ENCODE measurements at places on chromosomes 1 and 21.

DNA sequence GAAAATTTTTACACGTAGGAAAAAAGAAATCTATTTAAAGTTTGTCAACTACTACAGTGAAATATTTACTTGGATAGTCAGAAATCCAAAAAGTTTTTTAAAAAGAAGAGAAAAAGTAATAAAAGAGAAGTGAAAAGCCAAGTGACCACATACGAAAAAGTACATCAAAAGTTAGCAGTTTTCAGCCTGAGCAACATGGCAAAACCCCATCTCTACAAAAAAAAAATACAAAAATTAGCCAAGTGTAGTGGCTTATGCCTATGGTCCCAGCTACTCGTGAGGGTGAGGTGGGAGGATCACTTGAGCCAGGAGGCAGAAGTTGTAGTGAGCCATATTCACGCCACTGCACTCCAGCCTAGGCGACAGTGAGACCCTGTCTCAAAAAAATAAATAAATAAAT lies 5.2 kb upstream of the MR1 start:
- no peak for ATAC-seq

DNA sequence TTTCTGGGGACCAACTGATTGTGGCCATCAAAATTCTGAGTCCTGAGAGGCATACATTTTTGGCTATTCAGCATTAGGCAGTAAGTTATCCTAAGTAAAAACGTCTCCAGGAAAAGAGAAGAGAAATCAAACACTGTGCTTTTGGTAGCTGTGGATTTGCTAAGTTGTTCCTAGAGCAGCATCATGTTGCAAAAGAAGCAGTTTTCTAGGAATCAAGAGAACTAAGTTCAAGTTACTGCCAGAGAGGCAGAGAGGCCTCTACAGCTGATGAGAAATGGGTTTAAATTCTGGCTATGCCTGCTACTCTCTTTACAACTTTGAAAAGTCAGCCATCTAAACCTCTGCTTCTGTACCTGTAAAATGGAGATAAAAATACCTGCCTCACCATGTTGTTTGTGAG lies 22.8 kb downstream of the RD3 start:
- no peak for ATAC-seq

- no peak for ATAC-seq
Observed at GRCh38 chr1:93358293-93358692, 12.6 kb downstream of the DR1 start.

GRCh38 chr1:52641307-52641706 lies 8.3 kb downstream of the SHISAL2A start:
- ATAC-seq = no peak

DNA sequence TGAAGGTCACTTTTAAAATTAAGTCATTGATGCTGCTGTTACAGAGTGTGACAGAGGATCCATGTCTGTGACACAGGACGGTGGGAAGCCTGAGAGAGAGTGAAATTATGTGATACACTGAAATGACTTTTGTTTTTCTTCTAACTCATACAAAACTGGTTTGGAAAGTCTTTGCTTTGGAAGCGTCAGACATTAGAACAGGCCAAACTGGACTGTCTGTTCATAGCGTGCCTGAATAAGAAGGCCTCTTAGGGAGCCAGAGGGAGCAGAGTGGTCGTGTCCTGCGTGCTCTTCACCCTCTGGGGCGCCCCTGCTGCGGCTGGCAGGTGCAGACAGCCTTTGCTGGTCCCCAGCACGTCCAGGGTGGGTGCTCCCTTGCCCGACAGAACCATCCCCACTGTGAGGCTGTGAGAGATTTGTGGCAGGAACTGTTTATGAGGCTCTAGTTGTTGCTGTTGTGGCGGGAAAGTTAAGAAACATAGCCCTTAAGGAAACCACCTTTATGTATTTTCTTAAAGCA lies 19.7 kb upstream of the PGD start:
- no peak for ATAC-seq

DNA sequence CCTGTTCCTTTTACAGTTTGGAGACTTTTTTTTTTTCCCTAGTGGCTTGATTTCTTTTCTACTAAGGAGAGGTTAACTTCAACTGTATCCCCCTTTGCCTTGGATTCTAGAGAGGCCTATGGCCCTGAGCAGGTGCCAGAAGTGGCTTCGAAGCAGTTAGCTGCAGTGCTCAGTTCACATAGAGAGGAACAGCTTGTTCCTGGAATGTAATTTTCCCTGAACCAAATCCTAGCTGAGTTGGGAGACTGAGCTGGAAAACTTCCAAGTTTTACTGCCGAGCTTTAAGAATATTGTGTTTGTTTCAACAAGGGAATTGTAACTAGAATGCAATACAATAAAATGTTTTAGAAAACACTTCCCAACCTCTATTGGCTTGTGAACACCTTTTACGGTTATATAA lies 17.5 kb downstream of the RD3 start:
- no peak for ATAC-seq

GRCh38 chr1:245166471-245166885 lies 11.7 kb downstream of the KIF26B start:
- ATAC-seq = peak; percentile 70

DNA sequence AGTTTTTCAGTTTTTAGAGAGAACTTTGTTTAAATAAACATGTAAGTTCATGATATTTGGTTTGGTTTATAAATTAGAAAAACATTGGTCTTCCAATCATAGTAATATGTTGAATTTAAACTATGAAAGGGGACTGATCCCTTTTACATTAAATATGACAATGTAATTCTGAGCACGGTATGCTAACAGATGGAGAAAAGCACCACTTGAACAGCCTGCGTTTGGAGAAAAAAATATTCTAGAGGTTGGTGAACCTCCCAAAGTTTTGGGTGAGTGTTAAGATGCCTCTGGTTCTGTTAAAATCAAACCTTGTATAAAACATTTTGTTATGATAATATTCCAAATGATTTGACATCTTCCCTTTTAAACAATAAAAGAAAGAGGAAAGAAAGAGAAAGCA lies 123.9 kb downstream of the SDCCAG8 start:
- no peak for ATAC-seq

DNA sequence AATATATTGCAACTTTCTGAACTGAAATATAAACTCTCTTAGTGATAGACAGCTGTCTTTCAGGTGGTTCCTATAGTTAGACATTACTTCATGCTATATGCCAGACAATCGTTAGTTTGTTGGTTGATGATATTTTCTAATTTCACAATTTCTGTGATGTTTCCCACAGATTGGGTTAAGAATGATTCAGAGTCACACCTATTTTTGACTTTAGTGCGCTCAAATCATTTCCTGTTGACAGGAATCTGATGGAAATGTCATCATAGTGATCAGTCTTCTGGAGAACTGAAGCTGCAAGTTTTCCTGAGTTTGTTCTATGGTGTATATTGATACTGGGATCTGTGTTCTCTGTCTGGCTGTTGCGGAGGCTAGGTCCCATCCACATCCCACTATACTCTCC lies 119.7 kb downstream of the C1orf21 start:
- no peak for ATAC-seq

- no peak for ATAC-seq
Observed at GRCh38 chr1:223243441-223244050, 100.5 kb upstream of the TLR5 start.

GRCh38 chr1:62870148-62870547 lies 86.2 kb downstream of the ATG4C start:
- ATAC-seq = no peak

DNA sequence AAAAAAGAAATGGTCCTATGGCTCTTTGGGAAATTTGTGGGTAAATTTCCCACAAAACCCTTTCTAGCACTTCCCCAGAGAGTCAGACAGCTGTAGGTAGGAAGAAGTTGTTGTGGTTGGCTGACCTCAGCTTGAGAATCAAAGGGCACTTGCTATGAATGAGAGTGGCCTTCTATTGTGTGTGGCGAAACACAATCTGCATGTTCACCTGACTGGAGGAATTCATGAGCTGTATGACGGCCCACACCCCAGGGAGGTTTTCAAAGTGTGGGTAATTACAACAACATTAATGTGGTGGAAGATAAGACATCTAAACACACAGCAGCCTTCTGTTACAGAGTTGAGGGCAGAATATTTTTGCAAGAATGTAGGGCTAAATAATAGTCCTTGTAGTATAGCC lies 38.8 kb downstream of the NGF start:
- ATAC-seq = no peak

DNA sequence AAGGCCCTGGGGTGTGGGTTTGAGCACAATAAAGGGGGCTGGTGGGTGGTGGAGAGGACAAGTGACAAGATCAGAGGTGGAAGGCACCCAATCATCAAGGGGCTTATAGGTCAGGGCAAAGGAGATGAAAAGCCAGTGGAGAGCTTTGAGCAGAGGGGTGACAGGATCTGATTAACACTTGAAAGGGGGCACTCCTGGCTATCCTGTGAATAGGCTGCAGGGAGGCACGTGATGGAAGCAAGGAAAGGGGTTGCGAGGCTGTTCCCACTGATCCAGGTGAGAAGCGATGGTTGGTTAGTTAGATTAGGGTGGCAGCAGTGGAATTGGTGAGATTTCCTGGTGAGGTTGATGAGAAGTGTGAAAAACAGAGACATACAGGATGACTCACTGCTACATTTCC lies 80.6 kb downstream of the WLS start:
- ATAC-seq = no peak

DNA sequence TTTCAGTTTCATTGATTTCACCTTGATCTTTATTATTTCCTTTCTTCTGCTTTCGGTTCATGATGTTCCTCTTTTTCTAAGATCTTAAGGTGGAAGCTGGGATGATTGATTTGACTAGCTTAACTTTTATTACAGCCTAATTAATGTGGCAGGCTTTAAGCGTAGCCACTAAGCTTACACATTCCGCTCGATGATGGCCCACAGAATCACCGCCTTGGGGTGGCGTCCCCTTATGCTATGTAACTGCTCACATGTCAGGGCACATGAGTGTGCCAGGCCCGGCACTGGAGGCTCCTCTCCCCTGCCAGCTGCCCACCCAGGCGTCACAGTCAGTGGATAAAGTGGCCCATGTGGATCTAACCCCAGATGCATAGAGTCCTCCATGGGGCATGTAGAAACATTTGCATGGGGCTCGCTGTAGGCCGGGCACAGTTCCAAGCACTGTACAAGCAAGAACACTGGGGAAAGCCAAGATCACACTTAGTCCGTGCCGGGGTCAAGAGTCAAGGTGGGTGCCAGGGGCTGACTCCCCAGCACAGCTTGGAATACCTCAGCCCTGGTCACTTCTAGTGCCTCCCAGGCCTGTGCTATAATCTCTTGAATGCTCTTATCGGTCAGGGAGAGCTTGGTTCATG lies 41.7 kb downstream of the PKNOX1 start:
- no peak for ATAC-seq

- ATAC-seq = no peak
Observed at GRCh38 chr1:160164121-160164520, 12.7 kb downstream of the ATP1A4 start.

GRCh38 chr1:190320952-190321351 lies 156.7 kb downstream of the BRINP3 start:
- ATAC-seq = peak; percentile 99

- peak; percentile 77 for ATAC-seq
Observed at GRCh38 chr1:154405747-154406571, 816 bp downstream of the IL6R start.

- ATAC-seq = no peak
Observed at GRCh38 chr1:228101614-228101993, 1.5 kb downstream of the C1orf35 start.

- peak; percentile 1 for ATAC-seq
Observed at GRCh38 chr1:204439621-204440375, 28.2 kb upstream of the PPP1R15B start.

DNA sequence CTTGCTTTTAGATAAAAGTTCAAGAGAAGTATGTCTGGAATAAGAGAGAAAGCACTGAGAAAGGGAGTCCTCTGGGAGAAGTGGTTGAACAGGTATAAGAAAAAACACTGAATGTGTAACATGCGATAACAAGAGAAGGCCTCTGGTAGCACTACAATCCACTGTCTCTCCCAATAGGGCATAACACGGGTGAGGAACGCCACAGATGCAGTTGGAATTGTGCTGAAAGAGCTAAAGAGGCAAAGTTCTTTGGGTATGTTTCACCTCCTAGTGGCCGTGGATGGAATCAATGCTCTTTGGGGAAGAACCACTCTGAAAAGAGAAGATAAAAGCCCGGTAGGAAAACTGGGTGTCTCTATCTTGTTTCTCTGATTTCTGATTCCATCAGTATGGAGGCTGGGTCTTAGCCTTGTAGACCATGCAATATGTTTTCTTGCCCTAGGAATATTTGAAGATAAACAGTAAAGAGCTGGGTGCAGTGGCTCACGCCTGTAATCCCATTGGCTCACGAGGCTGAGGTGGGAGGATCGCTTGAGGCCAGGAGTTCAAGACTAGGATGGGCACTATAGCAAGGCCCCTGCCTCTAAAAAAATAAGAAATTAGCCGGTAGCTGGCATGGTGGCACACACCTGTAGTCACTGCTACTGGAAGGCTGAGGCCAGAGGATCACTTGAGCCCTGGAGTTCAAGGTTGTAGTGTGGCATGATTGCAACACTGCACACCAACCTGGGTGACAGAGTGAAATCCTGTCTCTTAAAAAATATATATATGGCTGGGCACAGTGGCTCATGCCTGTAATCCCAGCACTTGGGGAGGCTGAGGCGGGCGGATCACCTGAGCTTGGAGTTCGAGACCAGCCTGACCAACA lies 40.4 kb downstream of the DAP3 start:
- peak; percentile 97 for ATAC-seq

DNA sequence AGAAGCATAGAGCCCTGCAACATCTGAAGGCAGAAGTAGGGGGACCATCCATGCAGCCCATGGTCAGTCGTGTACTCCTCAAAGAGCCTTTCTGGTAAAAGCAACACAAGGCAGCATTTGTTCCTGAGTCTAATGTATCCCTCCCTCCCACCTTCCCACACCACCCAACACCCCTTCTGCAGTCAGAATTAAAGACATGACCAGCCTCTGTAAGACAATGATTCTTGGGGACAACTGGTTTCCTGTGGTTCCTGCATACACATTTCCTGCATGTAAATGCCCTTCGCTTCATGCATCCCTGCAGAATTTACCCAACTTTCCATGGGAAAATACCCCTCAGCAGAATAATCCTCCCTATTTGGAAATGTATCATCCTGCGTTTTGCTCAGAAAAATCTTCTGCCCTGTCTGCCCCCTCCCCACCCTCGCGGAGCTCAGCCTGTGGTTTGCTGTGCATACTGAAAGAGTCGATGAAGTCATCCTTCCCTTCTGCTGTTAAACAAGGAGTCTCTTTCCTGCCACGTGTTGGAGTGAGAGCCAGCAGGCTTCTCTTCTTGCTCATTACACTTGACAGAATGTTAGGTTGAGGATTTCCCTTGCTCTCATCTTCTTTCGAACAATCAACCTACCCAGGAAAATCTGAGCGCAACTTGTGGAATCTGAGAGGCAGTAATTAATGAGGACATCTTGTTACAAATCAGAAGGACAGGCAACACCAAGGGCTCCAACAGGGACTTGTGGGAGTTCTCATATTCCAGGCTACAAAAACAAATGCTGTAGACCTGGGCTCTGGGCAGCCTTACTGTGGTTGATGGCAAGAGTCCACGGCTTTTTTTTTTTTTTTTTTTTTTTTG lies 4.7 kb downstream of the TNN start:
- peak; percentile 74 for ATAC-seq

GRCh38 chr1:77018311-77018710 lies 151.0 kb downstream of the ST6GALNAC5 start:
- no peak for ATAC-seq

- no peak for ATAC-seq
Observed at GRCh38 chr1:162219461-162219860, 150.0 kb downstream of the NOS1AP start.

All from SK-N-SH treated with all-trans-retinoic acid at 6 μM for 48 hours (cell line).